Fibroblast of villous mesenchyme (primary cell): ENCODE measurements at places on chromosomes 7 and 10.

DNA sequence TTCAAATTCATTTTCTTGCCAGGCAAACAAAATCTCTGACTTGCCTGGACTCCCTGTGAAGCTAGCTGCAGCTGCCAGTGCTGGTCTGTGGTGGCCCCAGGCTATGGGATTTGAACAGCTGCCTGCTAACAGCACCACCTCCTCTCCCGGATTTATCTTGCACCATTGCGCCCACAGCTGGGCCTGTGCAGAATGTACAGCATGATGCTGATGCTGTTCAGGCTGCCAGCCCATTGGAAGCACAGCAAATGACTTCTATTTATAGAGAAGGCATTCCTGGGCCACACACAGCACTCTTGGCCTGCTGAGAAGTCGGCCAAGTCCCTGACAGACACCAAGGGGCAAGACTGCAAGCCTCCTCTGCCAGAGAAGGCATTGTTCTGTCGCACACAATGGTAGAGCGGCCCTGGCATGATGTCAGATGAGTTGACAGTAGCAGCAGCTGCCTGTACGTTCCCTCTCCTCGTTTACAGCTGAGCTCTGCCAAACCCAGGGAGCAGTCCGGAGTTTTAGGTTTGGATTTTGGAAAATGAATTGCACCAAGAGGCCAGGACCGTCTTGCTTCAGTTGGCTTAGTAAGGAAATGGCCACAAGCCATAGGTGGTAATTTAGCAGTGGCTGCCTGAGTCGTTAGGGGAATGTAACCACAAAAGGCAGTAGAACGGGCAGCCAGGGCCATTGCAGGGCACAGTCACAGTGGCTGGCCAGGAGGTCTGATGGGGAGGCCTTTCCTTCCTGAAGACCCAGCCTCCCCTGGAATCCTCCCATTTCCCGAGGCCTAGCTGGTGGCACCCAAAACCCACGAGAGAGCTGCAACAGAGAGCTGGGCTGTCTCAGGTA lies 38.5 kb downstream of the MTURN start:
- DNase-seq = peak; percentile 74

DNA sequence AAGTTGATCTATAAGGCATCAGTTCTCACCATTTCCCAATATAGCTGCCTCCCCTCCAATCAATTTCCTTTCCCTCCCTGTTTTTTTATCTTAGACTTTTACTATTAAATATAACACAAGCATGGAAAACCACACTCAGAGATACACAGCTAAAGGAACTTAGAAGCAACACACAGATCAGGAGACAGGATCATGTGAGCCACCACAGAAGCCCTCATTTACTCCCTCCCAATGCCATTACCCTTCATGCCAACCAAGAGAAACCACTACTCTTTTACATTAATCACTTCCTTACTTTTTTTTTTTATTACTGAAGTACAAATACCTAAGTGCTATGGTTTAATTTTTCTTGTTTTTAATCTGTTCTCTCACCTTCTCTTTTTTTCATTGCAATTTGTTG lies 33.0 kb downstream of the COG5 start:
- no peak for DNase-seq

DNA sequence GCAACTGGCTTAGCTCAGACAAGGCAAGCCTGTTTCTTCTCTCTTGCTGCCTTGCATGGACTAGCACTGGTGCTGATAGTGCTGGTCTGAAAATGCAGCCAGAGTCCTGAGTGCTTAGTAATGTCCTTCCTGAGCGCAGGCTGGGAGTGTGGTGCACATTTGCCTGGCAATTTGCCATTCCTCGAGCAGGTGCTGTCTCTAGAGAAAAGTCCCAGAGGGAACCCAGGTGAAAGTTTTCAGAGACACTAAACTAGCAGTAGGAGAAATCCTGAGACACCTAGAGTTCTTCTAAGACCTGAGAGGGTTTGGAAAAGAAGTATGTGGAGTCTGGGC lies 1.9 kb downstream of the SFTPD start:
- no peak for DNase-seq

DNA sequence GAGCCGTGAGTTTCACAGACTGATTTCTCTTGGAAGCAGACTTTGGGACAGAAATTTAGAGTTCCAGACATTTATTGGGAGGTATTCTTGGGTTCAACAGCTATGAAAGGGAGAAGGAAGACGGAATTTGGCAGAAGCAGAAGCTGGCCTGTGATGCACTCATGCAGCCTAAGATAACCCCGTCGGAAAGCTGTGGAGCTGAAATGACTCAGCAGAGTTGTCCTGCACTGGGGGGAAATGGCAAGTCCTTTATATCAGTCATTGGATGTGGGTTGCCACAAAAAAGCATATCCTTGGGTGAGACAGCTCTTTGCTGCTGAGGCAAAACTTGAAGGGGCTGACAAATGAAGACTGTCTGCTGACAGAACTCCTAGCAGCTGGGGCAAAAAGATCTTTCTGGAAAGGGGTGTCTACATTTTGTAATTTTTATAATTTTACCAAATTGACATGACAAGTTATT lies 11.5 kb upstream of the MICU1 start:
- peak; percentile 52 for DNase-seq

DNA sequence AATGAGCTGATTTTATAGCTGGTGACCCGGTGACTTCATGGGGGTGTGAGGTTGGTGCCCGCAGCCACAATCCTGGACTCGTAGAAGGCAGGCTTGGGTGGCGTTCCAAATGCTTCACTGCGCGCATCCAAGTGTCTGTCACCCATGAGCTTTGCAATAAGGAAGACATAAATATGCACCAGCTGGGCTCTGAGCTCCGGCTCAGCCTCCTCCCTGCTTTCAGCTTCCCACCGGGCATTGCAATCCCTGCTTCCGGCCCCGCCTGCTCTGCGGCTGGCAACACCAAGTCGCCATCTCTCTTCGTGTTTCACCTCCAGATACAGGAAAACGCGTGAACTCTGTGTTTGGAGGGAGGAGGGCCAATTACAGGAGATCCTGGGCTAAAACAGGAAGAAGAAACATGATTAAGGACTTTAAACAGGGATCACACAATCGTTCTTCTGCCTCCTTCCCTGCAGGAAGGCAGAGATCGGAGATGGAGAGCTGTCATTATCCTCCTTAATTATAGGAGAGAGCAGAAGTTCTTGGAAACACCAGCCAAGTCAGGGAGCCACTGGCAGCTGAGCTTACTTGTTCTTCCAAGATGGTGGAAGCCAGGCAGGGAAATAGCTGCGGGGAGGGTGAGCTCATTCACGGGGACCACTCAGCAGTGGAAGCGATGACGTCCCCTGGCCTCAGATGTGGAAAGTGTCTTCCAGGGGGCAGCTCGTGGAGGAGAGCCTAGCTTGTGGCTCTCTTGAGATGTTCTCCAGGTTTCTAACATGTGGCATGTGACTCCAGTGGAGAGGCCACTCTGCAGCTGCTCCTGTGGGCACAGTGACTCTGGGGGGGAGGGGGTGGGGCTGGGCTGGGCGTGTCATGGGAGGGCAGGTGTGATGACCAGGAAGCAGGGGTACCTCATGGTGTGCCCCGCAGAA lies 134.9 kb downstream of the CAMK1D start:
- peak; percentile 12 for DNase-seq

GRCh38 chr10:131902691-131903090 lies 1.9 kb downstream of the PPP2R2D start:
- no peak for DNase-seq

- DNase-seq = peak; percentile 84
Measured at GRCh38 chr7:40551685-40552576, 417.1 kb downstream of the SUGCT start.

GRCh38 chr7:82044497-82045080 lies 274.7 kb upstream of the HGF start:
- peak; percentile 72 for DNase-seq

- no peak for DNase-seq
Measured at GRCh38 chr7:151371266-151371665, 29.7 kb downstream of the NUB1 start.

DNA sequence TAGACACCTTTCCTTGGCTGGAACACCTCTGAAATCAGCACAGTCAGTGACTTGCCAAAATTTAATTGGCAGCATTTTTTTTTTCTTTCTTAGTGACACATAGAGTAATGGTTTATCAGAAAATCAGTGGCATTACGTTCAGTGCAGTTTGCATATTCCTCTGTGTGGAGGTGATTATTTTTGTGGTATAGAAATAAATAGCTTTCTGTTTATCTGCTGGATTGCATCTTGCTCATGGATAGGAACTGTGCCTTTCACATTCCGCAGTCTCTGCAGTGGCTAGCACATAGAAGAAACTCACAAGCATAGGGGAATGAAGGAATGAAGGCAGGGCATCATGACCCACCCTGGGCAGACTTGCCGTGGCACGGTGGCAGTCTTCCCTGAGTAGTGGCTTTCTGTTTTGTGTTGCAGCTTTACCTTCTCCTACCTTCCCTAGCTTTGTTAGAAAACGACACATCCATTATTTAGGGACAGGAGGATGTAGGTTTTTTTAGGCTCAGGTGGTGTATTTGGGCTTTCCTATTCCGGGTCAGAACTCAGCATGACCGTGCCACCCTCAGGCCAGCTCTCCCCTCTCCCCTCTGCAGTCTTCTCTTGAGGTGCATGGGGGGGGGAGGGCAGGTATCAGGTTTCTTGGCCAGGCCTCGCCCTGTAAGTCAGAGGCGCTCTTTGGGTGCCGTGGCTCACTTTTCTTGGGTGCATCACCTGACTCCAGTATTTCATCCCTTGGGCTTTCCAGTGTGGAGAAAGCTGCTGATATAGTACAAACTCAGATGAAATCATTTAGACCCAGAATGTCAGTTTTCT lies 112.5 kb upstream of the GJD4 start:
- DNase-seq = no peak

- no peak for DNase-seq
Measured at GRCh38 chr7:35818513-35818912, 17.7 kb downstream of the SEPTIN7 start.

GRCh38 chr7:33692956-33693355 lies 212.4 kb upstream of the BMPER start:
- DNase-seq = no peak

- no peak for DNase-seq
Measured at GRCh38 chr10:4527281-4527970, 298.6 kb upstream of the AKR1E2 start.

GRCh38 chr10:20406281-20407104 lies 490.6 kb downstream of the NEBL start:
- DNase-seq = no peak

GRCh38 chr7:130910949-130911944 lies 177.2 kb upstream of the KLF14 start:
- peak; percentile 73 for DNase-seq
